ENCODE measurements at places on chromosomes 12 and 14.
A peak's percentile ranks its signal among the peaks of the same experiment; 100 is the strongest.

DNA sequence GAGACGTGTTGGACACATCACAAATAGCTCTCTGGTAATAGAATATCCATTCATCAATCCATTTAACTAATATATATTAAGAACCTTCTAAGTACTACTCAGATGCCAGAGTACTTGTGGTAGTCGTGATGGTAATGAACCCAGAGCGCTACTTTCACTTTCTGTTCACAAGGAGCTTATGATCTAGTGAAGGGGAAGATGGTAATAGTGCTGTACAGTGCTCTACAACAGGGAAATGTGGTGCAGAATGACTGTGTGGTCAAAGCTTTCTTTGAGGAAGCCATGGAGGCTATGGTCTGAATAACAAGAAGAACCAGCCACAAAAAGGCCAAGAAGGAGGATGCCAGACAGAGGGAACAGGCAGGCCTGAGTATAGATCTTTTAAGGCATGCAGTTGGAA lies 212.0 kb downstream of the PTPRO start:
- no peak for DNase-seq

DNA sequence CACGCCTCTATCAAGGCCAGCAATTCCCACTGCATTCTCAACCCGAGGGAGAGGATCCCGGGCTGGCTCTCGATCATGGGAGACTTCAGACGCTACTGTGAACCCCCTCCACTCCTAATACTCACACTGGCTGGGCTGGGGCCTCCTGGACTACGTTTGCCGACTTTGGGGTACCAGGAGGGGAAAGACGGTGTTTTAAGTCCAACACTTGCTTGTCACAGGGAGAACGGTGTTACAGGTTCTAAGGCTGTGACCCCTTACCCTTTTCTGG lies 463 bp downstream of the NACA start:
- DNase-seq = no peak

- no peak for DNase-seq
These were observed 325.5 kb downstream of the RAD51B start for GRCh38 chr14:68145036-68145435.

DNA sequence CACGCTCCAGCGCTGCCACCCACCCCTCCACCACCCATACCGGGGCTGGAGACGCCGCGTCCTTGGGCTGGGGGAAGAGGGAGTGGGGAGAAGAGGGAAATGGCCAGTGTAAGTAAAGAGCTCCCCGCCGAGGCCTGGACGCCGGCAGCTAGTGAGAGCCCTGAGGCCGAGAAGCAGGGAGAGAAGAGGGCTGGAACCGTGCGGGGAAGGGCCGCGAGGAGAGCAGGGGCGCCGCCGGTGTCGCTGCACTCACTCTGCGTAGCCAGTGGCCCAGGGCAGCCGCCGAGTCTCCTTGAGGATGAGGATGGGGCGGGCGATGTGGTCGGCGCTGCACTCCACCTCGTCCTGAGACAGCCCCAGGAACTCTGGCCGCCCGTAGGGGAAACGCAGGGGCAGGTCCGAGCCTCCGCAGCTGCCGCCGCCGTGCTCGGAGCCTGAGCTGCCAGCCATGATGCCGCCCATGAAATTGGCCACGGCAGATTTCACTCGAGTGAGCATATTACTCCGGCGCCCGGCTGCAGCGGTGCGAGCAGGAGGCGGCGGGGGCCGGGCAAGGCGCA lies 631 bp downstream of the PPM1H start:
- peak; percentile 50 for DNase-seq

DNA sequence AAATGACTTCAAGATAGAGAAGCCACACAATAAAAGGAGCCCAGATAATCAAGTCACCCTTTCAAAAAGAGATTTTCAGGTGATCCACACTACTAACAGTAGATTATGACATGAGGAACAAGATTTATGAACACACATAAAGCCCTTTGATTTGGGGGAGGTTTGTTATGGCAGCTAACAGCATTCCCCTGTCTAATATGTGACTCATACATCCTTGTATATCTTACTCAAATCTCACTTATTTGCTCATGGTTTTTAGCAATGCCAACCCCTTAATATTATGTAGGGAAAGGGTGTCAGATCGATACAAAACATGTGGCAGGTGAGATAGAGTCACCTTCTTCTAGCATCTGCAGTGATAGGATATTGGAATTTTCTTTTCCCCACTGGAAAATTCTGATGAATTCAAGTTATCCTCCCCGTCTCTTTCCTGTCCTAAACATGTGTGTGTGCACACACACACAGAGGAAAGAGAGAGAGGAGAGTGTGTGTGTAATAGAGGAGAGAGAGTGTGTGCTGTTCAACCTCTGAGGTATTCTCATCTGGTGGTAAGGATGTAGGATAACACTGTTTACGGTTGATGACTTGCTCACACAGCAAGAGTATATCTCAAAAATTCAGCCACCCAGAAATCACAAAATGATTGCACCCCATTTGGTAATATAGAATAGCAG lies 319.9 kb downstream of the KCNC2 start:
- no peak for DNase-seq

DNA sequence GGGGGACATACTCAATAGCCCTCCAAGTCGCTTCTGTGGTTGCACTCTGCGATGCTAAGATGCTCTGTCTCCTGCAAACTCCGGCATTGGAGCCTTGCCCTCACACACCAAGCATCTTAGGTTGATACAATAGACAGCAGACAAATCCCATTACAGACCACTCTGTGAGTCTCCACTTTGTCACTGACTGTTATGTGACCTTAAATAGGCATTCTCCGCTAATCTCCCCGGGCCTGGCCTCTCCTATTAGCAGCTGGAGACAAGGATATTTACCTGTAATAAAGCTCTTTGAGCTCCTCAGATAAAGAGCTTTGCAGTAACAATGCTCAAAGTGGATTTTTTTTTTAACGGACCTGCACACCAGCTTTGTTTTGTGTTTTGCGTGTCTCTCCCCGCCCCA lies 479.7 kb upstream of the TBX3 start:
- DNase-seq = no peak

- DNase-seq = no peak
These were observed 7.3 kb upstream of the GALNT9 start for GRCh38 chr12:132336451-132337413.

DNA sequence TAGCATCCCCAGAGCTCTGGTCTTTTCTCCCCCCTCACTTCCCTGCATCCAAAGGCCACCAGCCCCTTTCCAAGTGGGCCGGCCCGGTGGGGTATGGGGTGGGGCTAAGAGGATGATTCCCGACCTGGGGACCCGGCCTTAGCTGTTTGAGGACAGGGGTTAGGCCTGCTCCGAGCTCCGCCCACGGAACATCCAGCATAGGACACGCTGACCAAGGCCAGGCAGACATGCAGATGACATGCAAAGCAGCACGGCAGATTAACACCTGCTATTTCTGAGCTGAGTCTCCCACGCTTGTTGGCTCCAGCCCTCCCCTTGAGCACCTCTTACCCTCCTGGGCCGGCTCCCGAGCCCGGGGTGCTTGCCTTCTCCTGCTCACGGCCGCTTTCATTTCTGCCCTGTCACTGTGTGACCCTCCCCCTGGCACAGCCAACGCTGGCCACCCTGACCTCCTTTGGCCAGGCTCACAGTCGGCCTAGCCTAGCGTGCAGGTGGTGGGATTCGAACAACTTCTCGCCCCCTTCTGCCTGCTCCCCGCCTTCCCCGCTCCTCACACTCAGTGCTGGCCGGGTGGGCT lies 40.2 kb downstream of the TEAD4 start:
- no peak for DNase-seq

GRCh38 chr14:59919570-59920377 lies at the start of gene LRRC9:
LRRC9 (plus strand) TSS chr14:59920144.
- DNase-seq = peak; percentile 17

DNA sequence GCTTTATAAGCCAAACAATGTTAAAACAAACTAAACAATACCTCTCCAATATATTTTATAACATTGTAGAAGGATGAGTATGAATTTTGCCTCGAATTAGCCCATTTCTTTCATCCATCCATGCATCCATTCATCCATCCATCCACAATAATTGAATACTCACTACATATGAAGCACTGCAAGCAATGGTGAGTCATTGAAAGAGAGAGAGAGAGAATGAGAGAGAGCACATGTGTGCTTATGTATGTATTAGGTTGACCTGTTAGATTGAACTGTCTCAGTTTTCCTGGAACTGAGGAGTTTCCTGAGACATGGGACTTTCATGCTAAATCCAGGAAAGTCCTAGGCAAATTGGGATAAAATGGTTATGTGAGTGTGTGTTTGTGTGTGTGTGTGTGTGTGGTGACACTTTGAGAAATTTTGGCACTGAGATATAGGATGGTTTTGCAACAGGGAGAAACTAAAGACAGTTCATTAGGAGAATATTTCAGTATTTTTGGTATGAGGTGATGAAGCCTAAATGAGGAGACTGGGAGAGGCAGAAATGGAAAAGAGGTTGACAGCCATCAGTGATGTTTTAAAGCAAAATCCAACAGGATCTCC lies 98.4 kb downstream of the C12orf75 start:
- no peak for DNase-seq

GRCh38 chr12:83985084-83985483 lies 927.5 kb downstream of the SLC6A15 start:
- DNase-seq = no peak

GRCh38 chr12:76888775-76889174 lies 10.0 kb upstream of the CSRP2 start:
- no peak for DNase-seq

- DNase-seq = peak; percentile 80
These were observed 6.4 kb downstream of the ERG28 start for GRCh38 chr14:75654127-75654732.

DNA sequence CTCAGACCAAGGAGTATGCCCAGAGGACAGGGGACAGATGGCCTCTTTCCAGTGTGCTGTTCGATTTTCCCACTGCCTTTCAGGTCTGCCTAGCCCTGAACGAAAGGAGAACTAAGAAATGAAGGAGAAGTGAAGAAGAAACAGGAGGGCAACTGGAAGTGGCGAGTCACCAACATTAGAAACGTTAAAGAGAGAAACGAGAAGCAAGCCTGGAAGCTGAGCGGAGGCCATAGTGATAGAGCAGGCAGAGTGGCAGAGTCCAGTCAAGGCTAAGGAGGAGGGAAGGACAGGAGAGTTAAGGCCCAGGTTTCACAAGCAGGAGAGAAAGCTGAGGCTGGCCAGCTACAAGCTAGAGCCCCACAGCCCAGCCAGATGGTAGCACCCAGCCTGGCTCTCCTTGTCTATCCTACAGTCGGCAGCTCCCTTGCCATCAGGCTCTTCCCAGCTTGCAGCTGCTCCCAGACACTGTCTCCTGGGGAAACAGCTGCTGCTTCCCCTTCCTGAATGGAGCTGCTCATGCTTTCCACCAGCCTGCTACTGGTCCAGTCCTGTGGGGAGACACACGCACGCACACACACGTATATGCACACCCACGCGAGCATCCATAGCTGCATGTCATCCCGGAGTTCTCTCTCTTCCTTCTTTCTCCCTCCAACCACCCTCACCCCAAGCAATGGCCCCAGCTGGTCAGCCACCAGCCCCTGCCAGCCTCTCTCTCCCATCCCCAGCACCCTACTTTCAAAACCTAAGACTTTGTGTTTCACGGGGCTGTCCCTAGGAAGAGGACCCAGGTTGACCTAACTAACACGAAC lies 139.7 kb upstream of the CCND2 start:
- no peak for DNase-seq

DNA sequence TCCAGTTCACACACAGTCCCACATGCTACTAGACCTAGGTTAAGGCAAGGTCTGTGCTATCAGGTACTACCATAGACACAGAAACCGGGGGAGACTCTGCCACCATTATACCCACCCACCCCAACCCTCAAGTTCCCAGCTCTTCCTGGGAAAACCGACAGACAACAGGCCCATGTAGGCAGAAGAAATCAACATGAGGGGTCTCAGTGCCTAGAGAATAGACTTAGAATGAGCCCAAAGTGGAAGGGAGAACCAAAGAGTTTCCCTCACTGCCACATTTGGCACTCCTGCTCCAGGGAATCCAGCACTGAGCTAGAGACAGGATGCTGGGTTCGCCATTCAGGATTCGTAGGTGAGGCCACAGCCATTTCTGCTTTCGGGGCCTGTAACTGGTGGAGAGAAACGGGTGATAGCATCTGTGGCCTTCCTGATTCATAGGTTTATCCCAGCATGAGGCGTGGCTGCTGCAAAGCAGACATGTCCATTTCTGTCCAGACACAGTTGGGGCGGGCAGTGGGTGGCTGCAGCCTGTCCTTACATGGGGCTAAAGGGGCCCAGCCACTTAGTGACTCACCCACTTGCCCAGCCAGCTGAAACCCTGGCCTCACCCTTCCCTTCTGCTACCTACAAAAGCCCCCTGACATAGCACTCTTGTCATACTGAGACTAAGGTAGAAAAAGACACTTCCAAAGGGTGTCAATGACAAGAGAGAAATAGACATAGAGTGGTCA lies 69.4 kb downstream of the IRF2BPL start:
- peak; percentile 62 for DNase-seq

DNA sequence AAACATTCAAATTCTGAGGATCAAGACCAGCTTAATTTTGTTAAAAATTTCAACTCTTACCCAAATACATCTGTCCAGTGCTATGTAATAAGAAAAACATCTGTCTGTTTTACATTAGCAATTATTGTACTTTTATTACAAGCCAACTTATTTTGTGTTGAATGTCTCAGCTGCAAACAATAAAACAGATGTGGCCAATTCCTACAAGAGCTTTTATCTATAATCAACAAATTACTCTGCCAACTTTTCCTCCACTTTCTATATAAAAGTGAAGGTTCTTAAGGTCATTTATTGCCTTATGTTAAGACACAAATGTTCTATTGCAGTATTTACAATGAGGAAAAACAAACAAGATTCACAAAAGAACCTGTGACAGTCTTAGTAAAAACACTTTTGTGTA lies 72.7 kb downstream of the NOVA1 start:
- DNase-seq = no peak

DNA sequence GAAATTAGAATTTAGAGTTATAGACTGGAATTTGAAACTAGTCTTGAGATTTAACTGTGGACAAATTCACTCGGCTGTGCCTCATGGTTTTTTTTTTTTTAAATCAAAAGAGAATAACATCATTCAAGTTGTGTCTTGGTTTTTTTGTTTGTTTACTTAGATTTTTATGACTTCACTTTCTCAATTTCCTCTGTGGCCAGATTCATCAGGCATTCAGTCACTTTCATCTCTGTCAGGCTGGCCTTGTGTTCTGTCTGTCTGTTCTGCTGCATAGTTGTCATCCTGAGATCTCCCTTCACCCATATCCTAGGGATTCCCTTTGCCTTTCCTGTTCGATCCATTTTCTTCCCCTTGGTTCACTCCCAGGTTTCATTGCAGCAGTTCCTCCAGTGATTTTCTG lies 10.0 kb downstream of the MARK3 start:
- DNase-seq = no peak

- DNase-seq = no peak
These were observed 466.2 kb upstream of the FLRT2 start for GRCh38 chr14:85063747-85064146.

GRCh38 chr12:50734409-50735263 lies 29.3 kb upstream of the ATF1 start:
- peak; percentile 22 for DNase-seq

DNA sequence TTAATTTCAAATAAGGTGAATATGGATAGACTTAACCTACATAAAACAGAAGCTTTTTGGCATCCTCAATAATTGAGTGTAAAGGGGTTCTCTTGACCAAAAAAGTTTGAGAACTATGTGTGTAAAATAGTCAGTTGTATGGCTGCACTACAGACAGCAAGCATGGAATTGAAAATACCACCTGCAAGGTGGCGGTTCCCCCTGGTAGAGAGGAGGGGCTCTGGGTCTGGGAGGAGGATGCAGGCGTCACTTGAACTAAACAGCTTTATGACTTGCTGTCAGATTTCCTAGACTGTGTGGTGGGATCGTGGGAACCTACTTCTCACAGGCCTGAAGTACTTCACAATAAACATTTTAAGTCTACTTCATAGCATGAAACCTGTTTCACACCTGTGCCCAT lies 6.3 kb downstream of the EVL start:
- DNase-seq = no peak

Measured in GM10248 (cell line).